ENCODE measurements at places on chromosomes 4 and X.

DNA sequence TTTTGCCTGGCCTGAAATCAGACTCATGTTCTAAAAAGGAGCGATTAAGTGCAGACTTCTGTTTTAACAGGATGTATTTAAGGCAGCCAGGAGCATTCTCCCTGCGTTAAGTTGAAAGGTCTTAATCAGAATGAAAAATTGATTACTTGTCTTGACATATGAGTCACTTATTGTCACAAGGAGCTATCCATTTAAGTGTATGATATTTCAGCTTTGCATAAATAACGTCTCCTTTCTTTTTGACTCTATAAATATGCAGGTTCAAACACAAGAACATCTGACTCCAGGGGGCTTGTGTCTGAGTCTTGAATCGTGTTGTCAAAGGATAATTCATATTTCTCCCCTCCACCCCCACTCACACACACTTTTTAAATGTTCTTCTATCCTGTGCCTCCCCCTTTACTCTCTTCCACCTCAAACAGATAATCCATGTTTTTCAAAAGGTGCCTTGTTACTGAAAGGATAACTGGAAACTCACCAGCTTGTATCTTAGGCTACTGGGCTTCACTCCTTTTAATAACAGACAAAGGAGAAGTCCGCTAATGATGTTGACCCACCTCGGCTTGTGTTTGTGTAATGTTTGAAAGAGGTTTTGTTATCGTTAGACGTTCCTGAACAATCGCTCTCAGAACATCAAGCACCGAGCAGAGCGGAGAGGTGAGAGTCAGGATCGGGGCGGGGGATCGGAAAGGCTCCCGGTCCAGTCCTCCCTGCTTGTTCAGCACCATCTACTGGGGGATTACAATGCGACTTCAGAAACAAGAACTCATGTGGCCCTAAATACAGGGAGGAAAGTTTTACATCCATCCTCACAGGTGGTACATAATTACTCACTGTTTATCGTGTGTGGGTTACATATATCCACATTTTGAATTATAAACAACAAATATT is 107.5 kb upstream of the RPL34 start:
- DNase-seq: no peak

- DNase-seq: no peak
Observed at GRCh38 chr4:68872643-68873502, 57.1 kb downstream of the UGT2B10 start.

DNA sequence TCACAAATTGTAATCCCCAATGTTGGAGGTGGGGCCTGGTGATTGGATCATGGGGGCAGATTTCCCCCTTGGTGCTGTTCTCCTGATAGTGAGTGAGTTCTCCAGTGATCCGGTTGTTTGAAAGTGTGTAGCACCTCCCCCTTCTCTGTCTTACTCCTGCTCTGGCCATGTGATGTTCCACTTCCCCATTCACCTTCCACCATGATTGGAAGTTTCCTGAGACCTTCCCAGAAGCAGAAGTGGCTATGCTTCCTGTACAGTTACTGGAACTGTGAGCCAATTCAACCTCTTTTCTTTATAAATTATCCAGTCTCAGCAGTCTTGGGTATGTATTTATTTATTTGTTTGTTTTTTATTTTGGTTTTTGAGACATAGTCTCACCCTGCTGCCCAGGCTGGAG is 143.2 kb downstream of the CPE start:
- DNase-seq: no peak

GRCh38 chr4:5758741-5759140 is 47.7 kb downstream of the EVC start:
- no peak for DNase-seq

DNA sequence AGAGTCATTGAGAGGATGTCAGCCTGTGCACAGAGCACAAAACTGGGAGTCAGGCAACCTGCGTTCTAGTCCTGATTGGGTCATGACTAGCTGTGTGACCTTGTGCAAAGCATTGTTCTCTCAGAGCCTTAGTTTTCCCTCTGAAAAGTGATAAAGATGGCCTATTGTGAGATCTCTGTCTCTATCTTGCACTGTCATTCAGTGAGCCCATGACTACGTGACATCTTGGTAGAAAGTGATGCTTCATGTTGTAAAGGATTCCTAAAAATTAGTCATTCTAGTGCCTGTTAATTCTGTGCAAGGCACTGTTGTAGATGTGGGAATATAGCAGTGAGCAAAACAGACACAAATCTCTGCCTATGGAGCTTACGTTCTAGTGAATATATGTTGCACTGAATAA is 2.5 kb downstream of the PGRMC1 start:
- DNase-seq: no peak

DNA sequence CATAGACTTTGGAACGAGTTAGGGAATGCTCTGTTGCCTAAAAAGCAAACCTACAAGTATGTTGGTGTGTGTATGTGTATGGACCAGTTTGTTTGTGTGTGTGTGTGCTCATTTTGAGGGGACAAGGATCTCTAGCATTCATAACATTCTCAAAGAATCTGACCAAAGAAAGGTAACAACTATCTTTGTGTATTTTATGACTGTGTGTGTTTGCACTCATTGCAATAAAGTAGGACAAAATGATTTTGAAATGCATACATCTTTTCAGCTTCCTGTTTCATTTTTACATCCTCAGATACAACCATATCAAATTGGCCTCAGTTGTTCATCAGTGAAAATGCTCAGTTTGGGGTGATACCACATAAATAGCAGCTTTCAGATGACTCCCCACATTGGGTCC is 8.3 kb upstream of the XK start:
- no peak for DNase-seq

DNA sequence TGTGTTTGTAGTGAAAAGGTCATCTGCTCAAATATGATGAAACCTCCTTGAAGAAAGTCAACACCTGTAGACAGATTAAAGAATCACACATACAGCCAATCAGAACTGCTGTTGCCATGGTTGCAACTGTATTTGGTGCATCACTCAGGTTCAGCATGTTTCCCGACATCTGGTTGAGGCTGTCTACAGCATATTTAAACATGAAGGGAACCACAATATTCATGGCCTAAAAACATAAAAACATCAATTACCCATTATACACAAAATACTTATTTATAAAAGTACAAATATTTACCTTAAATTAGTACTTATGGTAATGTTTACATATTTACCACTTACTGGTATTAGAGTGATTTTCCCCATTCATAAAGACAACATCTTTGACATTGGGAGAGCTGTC is 79.7 kb downstream of the ABCB7 start:
- no peak for DNase-seq

GRCh38 chrX:42673301-42673810 is 104.6 kb downstream of the PPP1R2C start:
- DNase-seq: no peak

- DNase-seq: no peak
Observed at GRCh38 chr4:19399001-19399400, 852.7 kb upstream of the SLIT2 start.

GRCh38 chrX:30906726-30907125 is 17.7 kb upstream of the TAB3 start:
- no peak for DNase-seq

DNA sequence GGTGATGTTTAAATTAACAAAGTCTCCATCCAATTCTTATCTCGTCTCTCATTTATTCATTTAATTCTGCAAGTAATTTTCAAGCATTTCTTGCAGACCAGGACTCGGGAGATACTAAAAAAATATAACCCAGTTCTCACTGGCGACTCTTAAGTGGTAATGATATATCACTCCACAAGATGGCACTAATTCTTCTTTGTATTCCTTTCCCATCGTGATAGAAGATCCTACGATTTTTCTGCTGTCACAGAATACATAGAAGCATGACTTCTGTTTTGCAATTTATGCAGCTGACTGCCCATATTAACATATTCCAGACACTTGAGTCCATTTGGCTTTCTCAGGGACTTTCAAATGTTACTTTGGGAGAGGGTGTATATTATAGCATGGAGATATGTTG is 64.0 kb upstream of the FGF13 start:
- no peak for DNase-seq

DNA sequence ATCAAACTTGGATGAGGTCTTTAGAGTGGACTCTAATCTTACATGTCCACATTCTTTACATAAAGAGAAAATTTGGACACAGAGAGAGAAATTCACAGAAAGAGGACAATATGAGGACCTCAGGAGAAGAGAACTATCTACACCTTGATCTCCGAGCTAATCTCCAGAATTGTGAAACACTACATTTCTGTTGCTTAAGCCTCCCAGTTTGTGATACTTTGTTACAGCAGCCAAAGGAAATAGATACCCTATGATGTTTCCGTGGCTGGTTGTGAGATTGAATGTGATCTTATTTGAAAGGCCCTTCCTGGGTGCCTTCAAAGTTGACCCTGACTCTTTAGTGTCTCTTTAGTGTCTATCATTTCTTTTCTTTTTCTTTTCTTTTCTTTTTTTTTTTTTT is 326.1 kb upstream of the CLNK start:
- no peak for DNase-seq

- DNase-seq: no peak
Observed at GRCh38 chr4:159062381-159062780, 40.5 kb upstream of the RAPGEF2 start.

- DNase-seq: no peak
Observed at GRCh38 chr4:98599617-98600205, 58.7 kb downstream of the TSPAN5 start.

DNA sequence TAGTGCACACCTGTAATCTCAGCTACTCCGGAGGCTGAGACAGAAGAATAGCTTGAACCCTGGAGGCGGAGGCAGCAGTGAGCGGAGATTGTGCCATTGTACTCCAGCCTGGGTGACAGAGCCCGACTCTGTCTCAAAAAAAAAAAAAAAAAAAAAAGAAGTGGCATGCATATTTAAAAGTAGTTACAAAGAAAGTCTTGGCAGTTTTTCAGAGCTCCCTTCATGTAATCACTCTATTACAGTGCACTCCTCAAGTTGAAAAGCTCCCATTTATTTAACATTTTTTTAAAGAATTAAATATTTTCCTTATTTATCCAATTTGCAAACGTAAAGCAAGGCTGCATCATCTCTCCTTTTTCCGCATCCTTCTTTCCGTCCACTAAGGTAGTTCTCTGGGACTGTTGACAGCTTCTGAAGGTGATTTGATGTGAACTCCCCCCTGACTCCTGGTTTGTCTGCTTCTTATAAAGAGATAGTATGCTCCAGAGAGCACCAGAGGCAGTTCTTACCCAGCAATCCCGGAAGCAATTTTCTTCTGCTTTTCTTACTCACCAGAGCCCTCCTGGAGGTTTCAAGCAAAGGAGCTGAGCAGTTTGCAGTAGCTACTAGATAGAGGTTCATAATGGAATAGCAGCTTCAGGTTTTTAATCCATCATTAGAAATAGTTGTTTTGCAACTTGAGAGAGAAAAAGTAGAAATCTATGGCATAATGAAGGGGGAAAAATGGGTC is 151.0 kb downstream of the PALLD start:
- no peak for DNase-seq

DNA sequence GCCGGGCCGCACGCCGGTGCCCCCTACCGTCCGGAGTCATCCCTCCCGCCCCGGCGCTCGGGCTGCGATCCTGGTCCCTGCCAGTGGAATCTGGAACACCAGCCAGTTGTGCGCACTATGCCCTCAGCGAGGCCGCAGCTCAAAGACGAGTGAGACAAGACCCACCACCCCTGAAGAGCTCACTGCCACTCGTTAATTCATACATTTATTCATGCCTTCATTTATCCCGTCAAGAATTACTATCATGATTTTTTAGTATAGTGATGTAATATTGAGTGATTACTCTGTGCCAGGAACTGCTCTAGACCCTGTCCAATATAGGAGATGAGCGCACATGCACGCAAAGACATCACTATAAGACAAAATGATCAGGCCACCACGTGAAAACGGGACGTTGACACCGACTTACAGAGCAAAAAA is 247 bp upstream of the PPA2 start:
- DNase-seq: peak; percentile 94

- DNase-seq: no peak
Observed at GRCh38 chr4:143346206-143346605, 9.5 kb downstream of the GAB1 start.

DNA sequence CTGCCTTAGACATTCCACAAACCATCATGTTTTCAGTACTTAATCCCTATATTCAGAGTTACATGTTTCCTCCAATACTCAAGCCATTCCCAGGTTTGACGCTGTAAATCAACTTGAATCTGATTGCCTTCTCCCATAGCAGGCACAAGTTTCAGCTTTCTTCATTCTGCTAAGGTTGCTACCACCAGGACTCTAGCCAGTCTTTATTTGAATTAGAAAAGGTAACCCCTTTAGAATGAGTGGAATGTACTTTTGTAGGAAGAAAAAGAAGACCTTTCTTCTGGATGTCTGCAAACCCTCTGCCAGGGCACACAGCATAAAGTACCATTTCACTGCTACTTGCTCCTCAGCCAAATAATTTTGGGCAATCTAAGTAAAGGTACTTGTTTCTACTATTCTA is 10.7 kb upstream of the RBMXL3 start:
- DNase-seq: no peak

- DNase-seq: no peak
Observed at GRCh38 chr4:2574009-2574408, 37.6 kb downstream of the FAM193A start.

GRCh38 chrX:44432641-44433040 is 89.2 kb upstream of the EFHC2 start:
- DNase-seq: no peak

DNA sequence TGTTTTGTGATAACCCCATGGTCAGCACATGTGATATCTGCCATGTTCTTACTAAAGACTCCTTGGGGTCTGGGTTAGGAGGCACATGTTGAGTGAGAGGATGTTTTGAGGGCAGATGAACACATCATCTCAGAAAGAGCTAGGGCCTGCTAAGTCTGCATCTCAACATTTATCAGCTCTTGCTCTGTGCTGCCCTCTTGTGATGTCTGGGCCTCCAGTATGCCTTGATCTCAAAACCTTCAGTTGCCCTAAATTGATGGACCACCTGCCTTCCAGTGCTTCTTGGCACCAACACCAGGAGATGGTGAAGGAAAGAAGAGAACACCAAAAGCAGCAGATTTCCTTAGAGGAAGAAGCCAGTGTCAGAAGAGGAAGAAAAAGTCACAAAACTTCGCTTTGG is 22.5 kb downstream of the MID1 start:
- no peak for DNase-seq

GRCh38 chr4:139950568-139950967 is 203.4 kb downstream of the MAML3 start:
- DNase-seq: no peak

- no peak for DNase-seq
Observed at GRCh38 chr4:140739971-140740370, 16.2 kb downstream of the TBC1D9 start.

DNA sequence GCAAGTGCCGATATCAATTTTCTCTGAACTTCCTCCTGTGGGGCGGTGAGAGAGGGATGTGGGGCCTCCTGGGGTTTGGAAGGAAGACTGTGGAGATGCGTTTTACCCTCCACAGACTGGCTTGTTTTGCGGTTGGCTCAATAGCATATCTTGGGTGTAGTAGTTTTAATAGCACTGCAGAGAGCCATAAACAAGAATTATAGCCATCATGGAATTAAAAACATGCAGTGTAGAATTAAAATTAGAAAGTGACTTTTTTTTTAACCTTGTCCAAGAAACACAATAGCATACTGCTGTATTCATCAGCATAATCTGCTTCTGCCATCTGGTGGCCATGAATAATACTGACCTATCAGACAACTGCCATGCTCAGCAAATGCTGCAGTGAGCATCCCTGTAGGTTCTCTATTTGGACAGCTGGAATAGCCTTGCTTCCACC is 47.3 kb upstream of the SCML1 start:
- DNase-seq: no peak
